ENCODE measurements at places on chromosomes 12 and 14. TPM values are rescaled to one million over a fixed set of nuclear protein-coding genes. Genes with fewer than 3 reads are reported as not detected.

- DNase-seq: no peak
Measured at GRCh38 chr14:57066463-57066862, 202.2 kb downstream of the EXOC5 start.

UNG gene
- total RNA-seq: 46.3 TPM

SERPINA10 gene
- total RNA-seq: not detected

DNA sequence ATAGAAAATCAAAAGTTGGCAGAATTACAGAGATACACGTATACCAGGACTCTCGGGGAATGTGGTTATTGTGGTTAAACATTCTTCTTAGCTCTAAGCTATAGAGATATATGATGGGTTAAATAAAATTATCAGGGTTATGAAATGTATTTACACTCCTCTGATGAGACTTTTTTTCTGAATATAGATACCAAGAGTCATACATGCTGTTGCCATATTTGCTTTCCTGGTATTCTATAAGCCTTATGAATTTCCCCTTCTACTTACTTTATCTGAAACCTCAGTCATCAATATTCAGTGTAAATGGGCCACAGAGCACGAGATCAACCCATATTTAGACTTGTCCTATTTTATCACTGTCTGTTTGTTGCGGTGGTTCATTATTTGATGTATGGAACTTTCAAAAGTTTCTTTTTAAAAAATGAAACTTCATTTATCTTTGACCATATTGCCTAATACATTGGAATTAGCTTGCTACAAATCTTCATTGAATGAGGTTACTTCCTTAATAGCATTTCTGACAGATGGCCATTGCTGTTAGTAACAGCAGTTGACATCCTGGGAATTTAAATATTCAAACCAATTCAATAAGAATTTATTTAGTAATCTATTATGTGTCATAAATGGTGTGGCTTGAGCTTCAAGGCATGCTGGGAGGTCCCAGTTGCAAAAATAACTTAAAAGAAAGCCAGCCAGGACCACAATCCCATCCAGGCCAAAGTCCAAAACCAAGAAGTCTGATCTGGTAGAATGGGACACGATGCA, 393.5 kb downstream of the PCNX1 start:
- no peak for DNase-seq

DIO2 gene
- 3.3 TPM for total RNA-seq

- no peak for DNase-seq
Measured at GRCh38 chr14:50675597-50675996, 7.5 kb upstream of the SAV1 start.

DNA sequence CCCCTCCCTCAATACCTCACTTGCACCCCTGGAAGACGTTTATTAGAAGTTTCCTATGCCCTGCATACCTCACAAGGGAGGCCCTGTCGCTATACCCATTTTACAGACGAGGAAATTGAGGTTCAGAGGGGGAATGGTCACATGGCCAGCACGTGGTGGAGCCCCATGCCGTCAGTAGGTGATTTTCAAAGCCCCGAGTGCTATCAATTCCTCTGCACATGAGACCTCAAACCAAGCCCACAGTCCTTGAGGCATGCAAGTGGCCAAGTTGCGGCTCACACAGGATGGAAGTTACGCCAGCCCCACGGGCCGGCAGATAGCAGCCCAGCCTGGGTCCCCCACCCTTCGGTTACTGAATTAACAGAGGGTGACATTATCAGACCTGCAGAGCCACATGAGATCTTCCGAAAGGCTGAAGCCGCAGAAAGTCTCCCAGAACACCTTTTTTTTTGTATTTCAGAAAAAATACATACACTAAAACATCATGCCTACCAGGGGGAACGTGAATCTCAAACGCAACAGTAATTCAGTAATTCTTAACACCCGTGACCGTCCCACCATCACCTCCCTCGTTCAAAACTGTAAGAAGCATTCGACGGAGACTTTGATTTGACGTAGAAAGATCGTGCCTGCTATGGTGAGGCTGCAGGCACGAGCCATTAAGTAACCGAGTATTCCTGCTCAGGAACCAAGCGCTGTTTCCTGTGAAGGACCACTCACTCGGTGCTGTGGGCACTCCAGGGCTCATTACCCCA, 129.0 kb downstream of the RFLNA start:
- DNase-seq: no peak

ZNF268 gene
- total RNA-seq: 10.8 TPM

- DNase-seq: no peak
Measured at GRCh38 chr12:67837876-67838275, 151.4 kb upstream of the IFNG-AS1 start.

DNA sequence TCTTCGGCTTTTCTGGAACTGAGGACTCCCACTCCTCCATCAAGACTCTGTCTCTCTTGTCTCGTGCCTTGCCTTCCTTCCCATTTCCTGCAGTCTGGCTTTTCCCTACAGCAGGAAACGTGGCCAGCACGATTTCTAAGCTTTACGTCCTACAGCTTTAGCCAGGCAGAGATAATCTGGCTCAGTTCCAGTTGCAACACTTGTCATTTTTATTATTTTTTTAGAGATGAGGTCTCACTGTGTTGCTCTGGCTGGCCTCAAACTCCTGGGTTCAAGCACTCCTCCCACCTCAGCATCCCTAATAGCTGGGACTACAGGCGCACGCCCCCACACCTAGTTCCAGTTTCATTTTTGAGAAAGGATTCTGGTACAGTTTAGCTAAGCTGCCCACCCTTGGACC, 19.9 kb downstream of the CALM1 start:
- DNase-seq: peak; percentile 12

BLOC1S1 gene
- total RNA-seq: 136 TPM

DNA sequence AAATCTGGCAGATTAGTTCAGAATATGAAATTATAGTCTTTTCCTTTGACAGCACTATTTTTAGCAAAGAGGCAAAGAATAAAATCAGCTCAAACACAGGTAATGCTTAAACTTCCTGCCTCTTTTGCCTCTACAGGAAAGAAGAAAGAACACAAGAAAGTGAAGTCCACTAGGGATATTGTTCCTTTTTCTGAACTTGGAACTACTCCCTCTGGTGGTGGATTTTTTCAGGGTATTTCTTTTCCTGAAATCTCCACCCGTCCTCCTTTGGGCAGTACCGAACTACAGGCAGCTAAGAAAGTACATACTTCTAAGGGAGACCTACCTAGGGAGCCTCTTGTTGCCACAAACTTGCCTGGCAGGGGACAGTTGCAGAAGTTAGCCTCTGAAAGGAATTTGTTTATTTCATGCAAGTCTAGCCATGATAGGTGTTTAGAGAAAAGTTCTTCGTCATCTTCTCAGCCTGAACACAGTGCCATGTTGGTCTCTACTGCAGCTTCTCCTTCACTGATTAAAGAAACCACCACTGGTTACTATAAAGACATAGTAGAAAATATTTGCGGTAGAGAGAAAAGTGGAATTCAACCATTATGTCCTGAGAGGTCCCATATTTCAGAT, 17.4 kb downstream of the TMPO start:
- no peak for DNase-seq

- no peak for DNase-seq
Measured at GRCh38 chr14:34322940-34323418, 139.1 kb downstream of the SPTSSA start.

GRCh38 chr14:78633752-78634151, 463.6 kb downstream of the NRXN3 start:
- no peak for DNase-seq

IL26 gene
- not detected for total RNA-seq

GRCh38 chr12:30823156-30823699, 68.5 kb upstream of the CAPRIN2 start:
- no peak for DNase-seq

TEX52 gene
- total RNA-seq: not detected

DNA sequence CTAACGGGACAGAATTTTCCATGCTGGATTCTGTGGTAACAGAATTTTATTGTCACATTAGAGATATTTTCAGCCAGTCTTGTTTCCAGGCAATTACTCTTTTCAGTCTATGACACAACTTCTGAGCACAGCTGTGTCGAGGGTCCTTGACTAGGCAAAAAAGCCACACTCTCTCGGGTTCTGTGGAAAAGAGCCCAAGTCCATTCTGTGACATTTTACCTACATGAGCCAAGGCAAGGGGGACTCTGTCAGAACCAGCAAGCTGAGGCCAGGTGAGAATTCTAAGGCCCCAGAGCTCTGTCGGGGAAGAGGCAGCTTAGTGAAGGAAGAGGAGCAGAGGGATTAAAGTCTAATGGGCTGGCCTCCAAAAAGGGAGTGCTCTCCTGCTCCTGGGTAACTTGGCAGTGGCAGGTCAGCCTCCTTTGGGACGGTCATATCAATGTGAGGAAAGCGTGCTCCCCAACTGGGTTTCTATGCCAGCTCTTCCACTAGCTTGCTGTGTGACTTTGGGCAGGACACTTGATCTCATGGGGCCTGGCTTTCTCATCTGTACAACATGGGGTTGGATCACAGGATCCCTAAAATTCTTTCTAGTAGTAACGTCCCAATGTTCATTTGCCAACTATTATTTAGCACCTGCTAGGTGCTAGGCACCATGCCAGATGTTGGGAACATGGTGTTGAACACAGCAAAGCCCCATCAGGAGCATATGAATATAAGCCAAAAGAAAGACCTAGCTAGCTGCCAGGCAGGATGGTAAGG, 16.0 kb upstream of the RIC8B start:
- no peak for DNase-seq

TECPR2 gene
- 29.5 TPM for total RNA-seq

- DNase-seq: no peak
Measured at GRCh38 chr12:130070126-130070611, 92.1 kb upstream of the FZD10 start.

HOXC5 gene
- 0.55 TPM for total RNA-seq

- DNase-seq: no peak
Measured at GRCh38 chr12:50018154-50018553, 7.1 kb downstream of the RACGAP1 start.

NRXN3 gene
- total RNA-seq: 0.84 TPM

CALM1 gene
- 549 TPM for total RNA-seq

- no peak for DNase-seq
Measured at GRCh38 chr12:89134213-89134770, 218.0 kb downstream of the DUSP6 start.

GRCh38 chr12:6468283-6468575, 2.2 kb downstream of the VAMP1 start:
- no peak for DNase-seq

DNA sequence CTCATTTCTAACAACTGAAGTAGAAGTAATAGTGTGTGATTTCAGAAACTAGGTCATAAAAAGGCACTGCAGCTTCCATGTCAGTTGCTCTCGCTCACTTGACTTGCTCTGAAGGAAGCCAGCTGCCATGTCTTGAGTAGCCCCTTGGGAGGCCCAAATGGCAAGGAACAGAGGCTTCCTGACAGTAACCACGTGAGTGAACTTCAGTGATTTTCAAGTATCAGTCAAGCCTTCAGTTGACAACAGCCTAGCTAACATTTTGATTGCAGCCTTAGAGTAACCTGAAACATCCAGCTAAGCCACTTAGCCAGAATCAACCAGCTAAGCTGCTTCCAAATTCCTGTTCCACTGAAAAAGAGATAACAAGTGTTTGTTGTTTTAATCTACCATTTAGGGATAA, 26.7 kb downstream of the TOGARAM1 start:
- DNase-seq: no peak

TRIM9 gene
- 1.3 TPM for total RNA-seq

ADAM20 gene
- total RNA-seq: 1.1 TPM

GRCh38 chr14:103109535-103110441, 13.5 kb upstream of the TNFAIP2 start:
- no peak for DNase-seq
